ENCODE measurements at places on chromosomes 16 and 17.

DNA sequence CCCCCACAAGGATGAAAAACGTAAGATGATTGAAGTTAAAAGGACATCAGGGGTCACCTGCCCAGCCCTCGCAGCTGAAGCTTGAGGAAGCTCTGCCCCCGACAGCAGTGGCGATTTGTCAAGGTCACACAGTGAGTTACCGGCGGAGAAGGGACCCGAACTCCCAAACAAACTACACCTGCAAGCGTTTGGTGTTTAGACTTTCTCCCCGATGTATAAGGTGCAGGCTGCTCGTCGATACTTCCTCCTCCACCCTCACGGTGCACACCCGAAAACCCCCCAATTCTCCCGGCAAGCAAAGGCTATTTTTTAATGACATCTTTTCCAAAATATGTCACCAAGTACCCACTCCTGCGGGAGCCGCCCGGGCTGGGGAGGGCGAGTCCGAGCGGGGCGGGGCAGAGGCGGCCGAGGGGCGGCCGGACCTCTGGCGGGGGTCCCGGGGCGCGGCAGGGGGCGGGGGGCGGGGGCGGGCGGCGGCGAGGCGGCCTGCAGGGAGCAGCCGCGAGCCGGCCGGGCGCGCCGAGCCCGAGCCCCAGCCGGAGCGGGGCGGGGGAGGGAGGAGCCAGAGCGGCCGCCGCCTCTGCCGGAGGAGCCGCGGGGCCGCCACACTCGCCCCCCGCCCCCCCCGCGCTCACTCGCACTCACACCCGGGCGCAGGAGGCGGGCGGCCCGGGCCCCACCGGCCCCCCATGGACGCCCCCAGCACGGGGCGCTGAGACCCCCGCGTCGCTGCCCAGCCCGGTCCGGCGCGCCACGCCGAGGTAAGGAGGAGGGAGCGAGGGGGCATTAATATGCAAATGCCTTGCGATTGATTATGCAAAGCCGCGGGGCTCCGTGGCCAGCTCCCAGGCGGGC, at the start of gene THRA:
Gene THRA, plus strand, starts transcription at position 637 of the 858 bp plus-strand sequence. CDS start 11,524 bp downstream, outside the sequence.
- peak; percentile 64 for DNase-seq

DNA sequence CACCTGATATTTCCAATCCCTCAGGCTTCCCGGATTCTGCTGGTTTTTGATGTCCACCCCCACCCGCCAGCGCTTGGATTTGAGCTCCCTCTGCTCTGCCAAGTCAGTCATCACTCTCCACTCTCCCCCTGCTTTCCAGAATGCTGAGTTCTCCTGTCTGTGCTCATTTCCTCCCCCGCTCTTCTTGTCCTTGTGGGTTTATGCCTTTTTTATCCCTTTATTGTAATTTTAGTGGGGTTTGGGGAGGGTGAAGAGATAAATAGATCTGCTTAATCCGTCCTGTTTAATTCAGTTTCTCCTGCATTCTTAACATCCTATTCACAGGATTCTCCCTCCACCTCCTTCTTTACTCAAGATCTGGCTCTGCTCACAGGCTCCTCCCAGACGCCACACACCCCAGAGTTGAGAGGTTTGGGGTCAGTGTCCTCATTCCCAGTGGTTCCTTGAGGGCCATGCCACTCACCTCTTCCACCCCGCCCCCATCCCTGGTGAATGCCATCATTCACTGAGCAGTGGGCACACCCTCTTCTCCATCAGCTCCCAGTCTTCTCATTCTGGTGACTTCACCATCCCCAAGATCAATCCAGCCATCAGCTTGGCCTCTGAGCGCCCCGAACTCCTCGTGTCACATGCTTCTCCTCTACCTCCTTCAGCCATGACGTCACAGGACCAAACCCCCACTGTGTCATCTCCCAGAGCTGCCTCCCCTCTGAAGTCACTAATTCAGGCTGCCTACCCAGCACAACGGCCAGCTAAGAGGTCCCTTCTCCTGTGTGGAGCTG, 15.1 kb upstream of the GUCY2D start:
- DNase-seq, result no peak

- peak; percentile 30 for DNase-seq
Observed at GRCh38 chr17:39755554-39756379, 18.0 kb downstream of the GRB7 start.

DNA sequence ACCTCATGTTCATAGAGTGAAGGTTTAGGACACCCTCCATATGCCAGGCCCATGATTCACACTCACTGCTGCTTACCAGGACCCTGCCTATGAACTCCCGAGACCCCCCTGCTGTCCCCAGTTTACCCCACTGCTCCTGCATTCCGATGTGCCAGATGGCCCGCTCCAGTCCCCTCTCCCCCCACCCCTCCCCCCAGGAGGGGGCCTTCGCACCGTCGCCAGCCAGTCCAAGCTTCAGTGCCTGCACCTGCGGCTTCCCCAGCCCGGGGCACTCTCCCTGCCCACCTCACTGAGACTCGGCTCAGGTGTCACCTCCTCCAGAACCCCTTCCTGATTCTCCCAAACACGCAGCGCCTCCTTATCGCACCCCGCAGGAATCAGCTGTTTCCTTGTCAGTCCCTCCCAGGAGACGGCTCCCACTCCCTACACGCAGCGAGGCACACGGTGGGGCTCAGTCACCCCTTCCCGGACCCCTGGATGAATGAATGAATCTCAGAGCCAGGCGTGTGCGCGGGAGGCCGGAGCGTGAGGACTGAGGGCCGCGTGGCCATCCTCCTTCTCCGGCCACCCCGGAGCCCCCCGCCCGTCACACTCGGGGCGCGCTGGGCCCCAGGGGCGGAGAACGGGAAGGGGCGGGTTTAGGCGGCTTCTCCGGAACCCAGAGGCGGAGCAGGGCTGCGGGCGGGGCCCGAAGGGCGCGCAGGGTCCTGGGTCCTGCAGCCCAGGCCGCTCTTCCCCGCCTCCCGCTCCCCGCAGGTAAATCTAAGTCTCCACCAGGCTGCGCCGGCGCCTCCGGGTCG, 1.6 kb downstream of the MYO1C start:
- DNase-seq, result peak; percentile 53

DNA sequence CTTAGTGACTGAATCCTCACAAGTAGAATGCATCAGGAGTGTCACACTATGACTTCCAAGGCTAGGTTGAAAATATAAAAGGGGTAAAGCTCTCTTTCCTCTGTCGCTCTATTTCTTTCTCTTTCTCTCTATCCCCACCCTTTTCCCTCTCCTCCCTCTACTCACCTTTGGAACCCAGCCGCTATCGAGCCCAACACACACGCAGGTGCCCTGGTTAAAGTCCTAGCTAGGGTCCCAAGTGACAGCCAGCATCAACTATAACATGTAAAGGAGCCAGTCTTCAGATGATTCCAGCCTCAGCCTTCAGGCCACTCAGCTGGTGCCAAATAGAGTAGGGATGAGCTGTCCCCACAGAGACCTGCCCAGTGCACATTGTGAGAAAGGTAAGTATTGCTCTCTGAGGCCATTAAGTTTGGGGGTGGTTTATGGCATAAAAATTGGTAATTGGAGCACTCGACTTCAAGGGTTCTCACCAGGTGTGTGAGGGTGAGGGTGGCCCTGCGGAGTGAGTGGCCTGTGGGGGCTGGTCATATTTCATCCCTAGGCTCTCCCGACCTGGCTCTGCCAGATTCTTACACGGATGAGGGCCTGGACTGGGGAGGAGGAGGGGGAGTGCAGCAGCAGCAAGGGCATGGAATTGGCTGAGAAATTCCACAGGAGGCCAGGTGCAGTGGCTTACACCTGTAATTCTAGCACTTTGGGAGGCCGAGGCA, 14.9 kb upstream of the C16orf54 start:
- DNase-seq, result no peak

GRCh38 chr17:8387914-8388651, 5.1 kb upstream of the RPL26 start:
- DNase-seq, result no peak

GRCh38 chr17:50831471-50831928, 3.9 kb upstream of the WFIKKN2 start:
- no peak for DNase-seq

- no peak for DNase-seq
Observed at GRCh38 chr17:79221597-79221996, 147.0 kb downstream of the ENGASE start.

DNA sequence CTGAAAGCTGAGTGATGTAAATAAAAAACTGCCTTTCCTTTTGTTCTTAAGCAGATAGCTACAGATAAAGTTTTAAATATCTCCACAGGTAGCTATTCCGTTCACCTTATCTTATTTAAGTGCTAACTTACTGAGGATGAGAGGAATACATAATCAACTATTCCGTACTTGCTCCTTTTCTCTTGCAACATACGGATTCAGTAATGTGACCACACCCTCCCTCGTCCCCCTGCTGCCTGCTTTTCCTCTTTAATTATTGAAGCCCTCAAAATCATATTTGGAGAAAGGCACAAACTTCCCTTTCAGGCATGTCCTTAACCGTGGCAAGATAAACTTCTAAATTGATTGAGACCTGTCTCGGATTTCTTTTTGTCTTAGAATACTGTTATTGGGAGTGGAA, 101.4 kb downstream of the MAP2K4 start:
- DNase-seq, result no peak

DNA sequence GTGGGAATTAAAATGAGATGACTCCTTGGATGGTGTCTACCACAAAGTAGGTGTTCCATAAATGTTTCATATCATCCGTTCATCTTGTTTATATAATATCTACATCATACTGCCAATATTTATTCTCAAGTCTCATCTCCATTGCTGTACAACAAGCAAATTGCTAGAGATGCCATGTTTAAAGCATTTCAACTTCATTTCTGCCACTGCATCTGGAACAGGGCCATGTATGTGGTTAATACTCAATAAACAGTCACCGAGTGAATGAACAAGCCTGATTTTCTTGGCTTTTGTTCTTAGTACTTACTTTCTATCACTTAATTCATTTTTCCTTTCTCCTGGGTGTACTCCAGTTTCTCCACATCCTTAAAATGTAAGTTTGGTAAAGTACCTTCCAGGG, 107.6 kb downstream of the KCNJ2 start:
- DNase-seq, result no peak

DNA sequence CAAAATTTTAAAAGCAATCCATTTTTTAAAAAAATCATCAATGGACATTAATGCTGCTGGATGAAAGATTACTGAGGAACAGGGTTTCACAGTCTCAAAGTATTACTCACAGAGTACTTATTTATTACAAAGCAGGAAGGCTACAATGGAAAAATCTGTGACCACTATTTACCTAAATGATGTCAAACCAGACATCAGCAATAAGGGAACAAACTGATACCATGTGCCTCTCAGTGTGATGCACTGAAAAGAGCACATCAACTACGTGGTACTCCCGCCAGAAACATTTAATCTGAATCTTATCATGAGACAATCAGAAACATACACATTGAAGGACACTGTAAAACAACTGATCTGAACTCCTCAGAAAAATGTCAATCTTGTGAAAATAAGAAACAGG, 124.2 kb downstream of the PARN start:
- no peak for DNase-seq

GRCh38 chr17:19551165-19551564, 17.5 kb downstream of the SLC47A1 start:
- DNase-seq, result no peak

GRCh38 chr16:14196011-14196410, 124.9 kb downstream of the MRTFB start:
- DNase-seq, result no peak

- DNase-seq, result no peak
Observed at GRCh38 chr17:75625813-75626486, 7.3 kb upstream of the SMIM5 start.

DNA sequence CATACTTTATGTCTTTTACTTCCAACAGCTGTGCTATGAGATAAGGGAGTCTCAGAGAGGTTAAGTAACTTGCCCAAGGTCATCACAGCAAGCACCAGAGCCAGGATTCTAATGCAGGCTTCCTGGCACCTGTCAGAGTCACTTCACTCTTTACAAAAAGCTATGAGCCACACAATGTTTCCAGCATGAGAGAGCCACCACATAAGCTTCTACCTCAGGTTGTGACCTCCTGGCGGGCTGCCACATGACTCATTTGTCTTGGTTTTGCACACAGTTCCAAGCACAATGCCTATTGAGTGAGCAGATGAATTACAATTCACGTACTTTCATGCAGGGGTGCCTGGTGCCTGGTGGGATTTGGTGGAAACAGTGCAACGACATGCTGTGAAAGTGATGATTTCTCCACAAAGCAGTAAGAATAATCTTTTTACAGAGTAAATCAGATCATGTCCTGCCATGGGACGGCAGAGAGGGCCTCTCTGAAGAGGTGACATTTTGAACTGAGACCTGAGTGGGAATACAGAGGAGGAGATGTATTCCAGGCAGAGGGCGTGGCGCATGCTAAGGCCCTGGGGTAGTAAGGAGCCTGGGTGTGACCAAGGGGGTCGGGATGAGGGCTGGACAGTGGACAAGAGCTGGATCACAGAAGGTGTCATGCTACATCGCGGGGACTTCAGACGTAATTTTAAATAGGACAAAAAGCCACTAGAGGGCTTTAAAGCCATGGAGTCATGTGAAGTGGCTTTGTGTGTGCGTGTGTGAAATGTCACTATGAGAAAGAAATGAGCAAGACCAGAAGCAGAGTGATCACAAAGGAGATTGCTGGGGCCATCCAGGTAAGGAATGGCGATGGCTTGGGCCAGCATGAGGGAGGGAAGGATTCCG, 53.4 kb downstream of the CACNG3 start:
- DNase-seq, result no peak

GRCh38 chr17:45171338-45172231, 9.9 kb downstream of the HEXIM2 start:
- no peak for DNase-seq

GRCh38 chr17:42289611-42290181, 1.4 kb downstream of the STAT5A start:
- peak; percentile 59 for DNase-seq

DNA sequence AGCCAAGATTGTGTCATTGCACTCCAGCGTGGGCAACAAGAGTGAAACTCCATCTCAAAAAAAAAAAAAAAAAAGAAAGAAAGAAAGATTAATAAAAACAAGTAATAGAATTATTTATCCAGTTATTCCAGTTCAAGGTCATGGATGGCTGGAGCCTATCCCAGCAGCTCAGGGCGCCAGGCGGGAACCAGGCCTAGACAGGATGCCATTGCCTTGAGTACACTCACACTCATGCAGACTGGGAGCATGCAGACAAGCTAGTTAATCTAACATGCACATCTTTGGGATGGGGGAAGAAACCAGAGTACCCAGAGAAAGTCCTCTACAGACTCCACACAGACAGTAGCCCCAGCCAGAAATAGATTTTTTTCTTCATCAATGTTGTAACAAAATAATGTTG, 17.9 kb downstream of the PDP2 start:
- DNase-seq, result no peak

DNA sequence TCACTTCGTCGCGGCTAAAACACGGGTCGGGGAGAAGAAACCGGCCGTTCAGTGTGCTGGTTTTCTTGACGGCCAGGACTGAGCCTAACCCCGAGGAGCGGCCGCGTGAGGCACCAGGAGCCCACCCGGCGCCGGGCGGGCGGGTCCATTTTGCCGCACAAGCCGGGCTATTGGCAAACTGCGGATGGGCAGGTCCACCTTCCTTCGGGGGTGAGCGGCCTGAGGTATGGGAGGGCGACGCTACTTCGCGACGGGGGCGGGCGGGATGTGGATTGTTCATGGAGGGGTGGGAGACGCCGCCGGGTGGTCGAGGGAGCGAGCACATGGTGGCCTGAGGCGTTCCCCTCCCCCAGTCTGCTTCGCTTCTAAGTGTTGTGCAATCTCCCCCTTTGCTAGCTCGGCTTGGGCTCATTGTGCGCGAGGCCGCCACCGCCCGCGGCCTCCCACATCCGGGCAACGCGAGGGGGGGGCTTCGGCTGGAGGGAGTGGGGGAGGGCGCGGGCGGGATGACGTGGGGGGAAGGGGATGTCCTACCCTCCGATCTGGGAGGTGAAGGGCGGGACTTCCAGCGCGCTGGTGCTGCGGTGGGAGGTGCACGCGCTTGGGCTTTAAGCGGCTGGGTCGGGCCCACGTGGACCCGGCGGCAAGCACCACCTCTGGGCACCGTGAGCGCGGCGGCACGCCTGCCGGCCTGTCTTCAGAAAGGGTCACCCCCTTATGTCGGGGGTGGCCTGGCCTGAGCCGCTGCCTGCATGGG, 5.9 kb upstream of the CD68 start:
- DNase-seq, result peak; percentile 87
